ENCODE measurements at places on chromosomes 4 and X.

- no peak for DNase-seq
These were observed 142.1 kb downstream of the APBB2 start for GRCh38 chr4:41072021-41072777.

GRCh38 chrX:119063428-119063827 lies 9.4 kb upstream of the CT47C1 start:
- no peak for DNase-seq

DNA sequence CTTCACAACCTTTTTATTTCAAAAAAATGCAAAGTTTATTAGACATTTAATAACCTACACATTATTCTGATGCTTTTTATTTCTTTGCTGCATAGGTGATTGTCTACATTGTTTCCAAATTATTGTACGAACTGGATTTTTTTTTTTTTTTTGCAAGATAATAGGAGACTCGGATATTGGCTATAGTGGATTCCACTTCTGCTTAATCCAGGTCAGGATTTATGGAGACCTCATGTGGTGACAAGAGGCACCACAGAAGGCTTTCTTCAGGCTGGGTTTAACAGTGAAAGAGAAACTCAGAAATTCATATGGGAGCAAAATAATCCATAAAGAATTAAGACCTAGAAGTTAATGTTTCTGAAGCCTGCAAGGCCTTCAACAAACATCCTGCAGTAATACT lies 2.4 kb upstream of the SLIT2 start:
- DNase-seq, result no peak

DNA sequence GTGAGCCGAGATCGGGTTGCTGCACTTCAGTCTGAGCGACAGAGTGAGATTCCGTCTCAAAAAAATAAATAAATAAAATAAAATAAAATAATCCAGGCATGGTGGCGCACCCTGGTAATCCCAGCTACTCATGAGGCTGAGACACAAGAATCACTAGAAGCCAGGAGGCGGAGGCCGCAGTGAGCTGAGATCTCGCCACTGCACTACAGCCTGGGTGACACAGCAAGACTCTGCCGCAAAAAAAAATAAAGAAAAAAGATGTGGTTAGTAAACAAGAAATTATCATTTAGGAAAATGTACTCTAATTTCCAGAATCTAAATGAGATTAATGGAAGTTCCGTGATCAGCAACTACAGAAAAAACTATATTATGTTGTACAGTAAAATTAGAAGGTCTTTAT lies 14.5 kb upstream of the LRBA start:
- no peak for DNase-seq

- no peak for DNase-seq
These were observed 509.7 kb downstream of the SMARCA1 start for GRCh38 chrX:129013574-129013973.

GRCh38 chrX:112147206-112147605 lies 64.6 kb upstream of the TRPC5 start:
- DNase-seq, result no peak
